KG1 (cell line): ENCODE measurements at places on chromosomes 4 and X.

GRCh38 chrX:24266996-24267395, 46.9 kb downstream of the SUPT20HL2 start:
- DNase-seq: no peak

GRCh38 chr4:184806229-184806550, 19.6 kb downstream of the ACSL1 start:
- DNase-seq: no peak

DNA sequence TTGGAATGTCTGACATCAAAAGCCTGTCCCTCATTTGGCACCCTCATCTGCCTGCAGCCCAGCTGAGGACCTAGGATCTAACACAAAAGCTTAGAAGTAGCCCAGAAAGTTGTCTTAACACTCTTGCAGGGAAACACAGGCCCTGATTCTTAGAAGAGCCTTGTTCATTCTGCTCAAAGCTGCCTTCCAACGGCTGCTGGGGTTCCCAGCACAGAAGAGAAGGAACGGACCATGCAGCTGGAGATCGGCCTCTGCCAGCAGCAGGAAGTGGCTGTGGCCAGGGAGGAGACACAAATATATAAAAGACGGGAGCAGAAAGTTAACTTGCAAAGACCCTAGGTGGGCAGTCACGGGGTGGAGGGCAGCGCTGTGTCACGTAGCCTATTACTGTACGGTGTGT, 20.4 kb downstream of the PRPS2 start:
- no peak for DNase-seq

DNA sequence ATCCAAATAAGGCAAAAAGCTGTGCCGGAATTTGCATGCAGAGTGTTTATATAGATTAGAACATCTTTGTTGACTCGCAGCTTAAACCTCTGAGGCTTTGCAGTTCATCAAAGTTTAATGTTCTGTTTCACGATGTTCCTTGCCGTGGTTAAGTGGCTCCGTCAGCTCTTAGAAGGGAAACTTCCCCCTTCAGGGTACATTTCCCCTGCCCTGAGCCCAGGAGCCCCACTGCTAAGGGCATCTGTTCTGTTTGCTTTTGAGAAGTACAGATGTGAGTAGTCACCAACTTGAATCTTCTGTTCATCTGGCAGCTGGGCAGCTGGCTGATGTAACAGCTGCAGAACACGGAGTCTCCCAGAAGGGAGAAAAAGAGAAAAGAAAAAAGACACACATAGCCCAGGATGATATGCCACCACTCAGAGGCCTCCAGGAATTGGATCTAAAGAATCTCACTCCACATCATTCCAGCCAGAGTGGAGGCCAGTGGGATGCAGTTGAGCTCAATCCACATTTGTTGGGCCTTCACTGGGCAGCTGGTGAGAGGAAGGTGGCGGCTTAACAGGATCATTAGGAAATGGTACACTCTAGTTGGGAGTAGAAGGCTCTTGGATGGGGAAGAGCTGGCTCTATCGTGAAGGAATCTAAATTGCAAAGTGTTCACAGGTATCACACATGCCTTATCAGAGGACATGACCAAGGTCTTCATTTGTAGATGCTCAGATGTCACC, 178.7 kb upstream of the RBPJ start:
- no peak for DNase-seq

- no peak for DNase-seq
Observed at GRCh38 chrX:57232658-57233360, 53.7 kb upstream of the FAAH2 start.

GRCh38 chrX:15564981-15565579, 35.7 kb downstream of the ACE2 start:
- no peak for DNase-seq

DNA sequence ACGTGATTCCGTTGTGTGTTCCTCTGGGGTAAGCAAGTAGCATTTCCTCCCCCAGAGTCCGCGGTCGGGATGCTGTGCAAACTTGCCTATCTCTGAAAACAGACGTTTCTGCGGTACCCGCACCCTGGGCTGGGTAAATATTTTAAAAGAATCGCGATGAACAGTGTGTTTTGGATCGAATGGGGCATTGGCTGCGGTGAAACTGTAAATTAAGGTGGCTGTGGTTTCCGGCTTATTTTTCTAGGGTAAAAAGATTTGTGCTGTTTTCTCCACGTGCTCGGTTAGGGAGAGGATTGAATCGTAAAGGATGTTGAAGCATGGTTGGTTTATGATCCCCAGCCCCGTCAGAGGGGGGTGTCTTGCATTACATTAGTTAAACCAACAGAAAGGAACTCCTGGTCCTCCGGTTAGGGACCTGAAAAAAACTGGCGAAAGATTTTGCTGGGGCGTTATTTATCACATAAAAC, 1.2 kb downstream of the HHIP start:
- no peak for DNase-seq

DNA sequence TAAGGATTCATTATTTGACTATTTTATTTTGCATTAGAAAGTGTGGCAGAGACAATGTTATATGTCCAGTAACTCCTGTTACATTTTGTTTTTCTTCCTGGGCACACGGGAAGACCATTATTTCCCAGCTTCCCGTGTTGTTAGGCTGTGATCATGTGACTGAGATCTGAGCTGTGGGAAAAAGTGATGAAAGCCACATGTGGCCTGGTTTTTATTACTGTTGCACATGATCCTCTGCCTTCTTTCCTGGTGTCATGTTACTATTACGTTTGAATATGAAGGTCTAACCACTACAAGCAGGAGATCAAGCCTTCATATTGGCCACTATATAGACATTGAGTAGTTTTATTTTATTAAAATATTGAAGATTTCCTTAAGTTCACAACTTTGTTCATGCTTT, 28.2 kb upstream of the MID1 start:
- no peak for DNase-seq

- no peak for DNase-seq
Observed at GRCh38 chr4:83172371-83172770, 57.8 kb upstream of the PLAC8 start.
